ENCODE measurements at places on chromosomes 1 and 21. TPM values are rescaled to one million over a fixed set of nuclear protein-coding genes. Genes with fewer than 3 reads are reported as not detected.

The DCST1 gene
- not detected for total RNA-seq

The VCAM1 gene
- 64.1 TPM for total RNA-seq

The NPPB gene
- total RNA-seq, result 19.7 TPM

The ITPKB gene
- total RNA-seq, result 3.2 TPM

The TENT5C gene
- total RNA-seq, result 3.6 TPM

The NUF2 gene
- total RNA-seq, result 0.89 TPM

The HSF2BP gene
- 3.6 TPM for total RNA-seq

The RIPPLY3 gene
- not detected for total RNA-seq

The TINAGL1 gene
- 241 TPM for total RNA-seq

The ACTN2 gene
- total RNA-seq, result under 0.01 TPM

The WLS gene
- total RNA-seq, result 95.2 TPM
